Stomach (tissue), 19 donors: ENCODE measurements at places on chromosomes 12 and 14.

- no peaks in the 10 kb centered on the region for H3K36me3 ChIP-seq
- peaks cover 2% of the 10 kb centered on the region for H3K4me1 ChIP-seq
- peak; percentile 47 for DNase-seq
- no peaks in the 10 kb centered on the region for H3K27me3 ChIP-seq
Measured at GRCh38 chr14:77186911-77187648, 5.5 kb downstream of the TMEM63C start.

DNA sequence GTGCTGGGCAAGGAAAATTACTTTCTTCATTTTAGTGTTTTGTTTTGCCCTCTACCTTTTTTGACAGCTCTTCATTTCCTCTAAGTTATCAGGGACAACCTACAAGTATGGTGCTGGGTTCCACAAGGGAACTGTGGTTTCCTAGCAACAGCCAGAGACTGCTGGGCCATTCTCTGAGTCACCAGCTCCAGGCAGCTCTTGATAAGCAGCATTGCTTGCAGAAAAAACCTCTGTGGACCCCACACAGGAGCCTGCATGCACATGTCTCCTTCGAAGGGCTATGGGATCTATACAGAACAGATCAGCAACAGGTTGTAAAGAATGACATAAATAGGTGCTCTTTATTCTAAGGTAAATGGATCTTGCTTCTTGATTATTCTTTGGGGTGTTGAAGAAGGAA lies 81.0 kb upstream of the CCDC196 start:
- DNase-seq = no peak
- H3K27me3 ChIP-seq = no peaks in the 10 kb centered on the region
- H3K27ac ChIP-seq = no peak overlapping the region
- no peaks in the 10 kb centered on the region for H3K4me1 ChIP-seq
- H3K4me3 ChIP-seq = no peak overlapping the region

DNA sequence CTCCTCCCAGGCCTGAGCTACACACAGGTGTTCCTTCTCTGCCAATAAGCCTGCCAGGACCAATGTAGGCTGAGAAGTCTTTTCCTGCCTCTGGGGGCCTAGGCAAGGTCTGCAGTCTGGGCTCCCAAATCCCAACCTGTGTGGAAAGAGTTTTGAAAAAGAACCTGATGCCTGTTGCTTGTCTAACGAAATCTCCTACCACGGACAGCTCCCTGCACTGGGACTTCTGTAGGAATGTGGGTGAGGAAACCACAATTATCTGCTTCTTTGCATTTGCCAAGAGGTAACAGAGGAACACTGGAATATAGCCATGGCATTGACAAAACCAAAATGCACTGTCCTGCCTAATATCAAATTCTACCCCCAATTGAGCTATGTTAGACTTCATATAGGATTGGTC lies 877.0 kb upstream of the TMEM132C start:
- no peak overlapping the region for H3K4me3 ChIP-seq
- no peak for DNase-seq
- no peaks in the 10 kb centered on the region for H3K36me3 ChIP-seq
- peaks cover 34% of the 10 kb centered on the region for H3K27me3 ChIP-seq
- no peaks in the 10 kb centered on the region for H3K4me1 ChIP-seq

- H3K4me3 ChIP-seq = no peak overlapping the region
- H3K27me3 ChIP-seq = no peaks in the 10 kb centered on the region
- no peak overlapping the region for H3K27ac ChIP-seq
- DNase-seq = peak; percentile 28
Measured at GRCh38 chr14:50233166-50233950, 2.0 kb upstream of the SOS2 start.

DNA sequence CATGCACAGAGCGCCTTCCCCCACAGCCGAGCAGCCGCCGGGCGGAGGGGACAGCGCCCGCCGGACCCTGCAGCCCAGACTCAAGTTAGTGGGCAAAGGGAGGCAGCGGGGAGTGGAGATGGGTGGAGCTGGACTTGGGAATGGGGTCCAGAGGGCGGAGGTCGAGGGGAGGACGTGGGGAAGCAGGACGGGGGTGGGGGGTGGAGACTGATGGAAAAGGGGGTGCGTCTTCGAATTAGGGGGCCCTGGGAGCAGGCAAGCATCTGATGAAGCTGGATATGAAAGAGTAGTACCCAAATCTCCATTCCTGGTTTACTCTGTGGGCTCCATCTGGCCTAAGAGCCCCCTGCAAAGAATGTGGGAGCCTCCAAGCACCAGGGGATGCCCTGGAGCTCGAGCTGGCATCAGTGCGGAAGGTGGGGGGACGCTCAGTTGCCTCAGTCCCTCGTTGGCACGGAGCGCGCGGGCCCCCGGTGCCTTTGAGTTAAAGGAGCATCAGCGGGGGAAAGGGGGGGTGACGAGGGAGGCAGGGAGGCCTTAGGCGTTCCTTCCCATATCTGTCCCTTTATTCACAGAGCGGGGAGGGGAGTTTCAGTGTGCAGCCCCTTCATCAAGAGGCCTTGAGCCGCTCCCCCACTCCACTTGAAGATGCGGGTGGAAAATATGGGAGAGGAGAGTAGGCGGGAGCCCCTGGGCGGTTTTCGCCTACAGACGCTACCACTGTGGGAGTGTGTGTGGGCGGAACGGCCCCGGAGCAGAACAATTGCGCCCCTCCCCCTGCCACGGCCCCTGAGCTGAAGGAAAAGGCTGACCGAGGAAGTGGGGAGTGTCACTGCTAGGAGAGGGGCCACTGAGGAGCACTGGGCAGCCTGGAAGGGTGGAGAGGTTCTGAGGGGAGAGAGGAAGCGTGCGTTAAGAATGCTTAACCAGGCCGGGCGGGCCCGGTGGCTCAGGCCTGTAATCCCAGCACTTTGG lies 644 bp downstream of the NAB2 start:
- peak; percentile 58 for DNase-seq
- H3K4me1 ChIP-seq = peaks cover 74% of the 10 kb centered on the region
- H3K27me3 ChIP-seq = no peaks in the 10 kb centered on the region
- peak overlapping the region; percentile 88 for H3K4me3 ChIP-seq
- peak overlapping the region; percentile 96 for H3K27ac ChIP-seq

- no peak overlapping the region for H3K27ac ChIP-seq
- peaks cover 82% of the 10 kb centered on the region for H3K36me3 ChIP-seq
- H3K4me3 ChIP-seq = no peak overlapping the region
- H3K27me3 ChIP-seq = no peaks in the 10 kb centered on the region
- DNase-seq = no peak
Measured at GRCh38 chr14:103006106-103006505, 51.2 kb downstream of the CDC42BPB start.

DNA sequence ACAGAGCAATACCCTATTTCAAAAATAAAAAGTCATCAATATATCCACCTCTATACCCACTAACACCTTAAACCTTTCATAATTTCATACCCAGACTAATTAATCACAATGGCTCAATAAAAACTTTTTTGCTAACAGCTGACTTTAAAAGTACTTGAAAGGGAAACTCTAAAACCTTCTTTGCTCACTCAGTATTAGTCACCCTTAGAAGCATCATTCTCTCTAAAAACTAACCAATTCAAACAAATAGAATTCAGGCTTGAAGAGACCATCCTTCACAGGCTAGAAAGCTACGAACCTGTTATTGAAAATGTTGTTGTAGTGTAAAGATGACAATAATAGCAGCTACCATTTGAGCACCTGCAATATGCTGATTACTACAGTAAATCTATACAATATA lies 37.2 kb downstream of the HECTD1 start:
- H3K4me1 ChIP-seq = no peaks in the 10 kb centered on the region
- DNase-seq = no peak
- H3K4me3 ChIP-seq = no peak overlapping the region
- H3K27me3 ChIP-seq = no peaks in the 10 kb centered on the region
- H3K27ac ChIP-seq = no peak overlapping the region

GRCh38 chr14:23936084-23936829 lies 17.3 kb upstream of the DHRS4 start:
- H3K27ac ChIP-seq = no peak overlapping the region
- peaks cover 24% of the 10 kb centered on the region for H3K36me3 ChIP-seq
- peaks cover 17% of the 10 kb centered on the region for H3K4me1 ChIP-seq
- peaks cover 6% of the 10 kb centered on the region for H3K27me3 ChIP-seq
- peak; percentile 25 for DNase-seq

DNA sequence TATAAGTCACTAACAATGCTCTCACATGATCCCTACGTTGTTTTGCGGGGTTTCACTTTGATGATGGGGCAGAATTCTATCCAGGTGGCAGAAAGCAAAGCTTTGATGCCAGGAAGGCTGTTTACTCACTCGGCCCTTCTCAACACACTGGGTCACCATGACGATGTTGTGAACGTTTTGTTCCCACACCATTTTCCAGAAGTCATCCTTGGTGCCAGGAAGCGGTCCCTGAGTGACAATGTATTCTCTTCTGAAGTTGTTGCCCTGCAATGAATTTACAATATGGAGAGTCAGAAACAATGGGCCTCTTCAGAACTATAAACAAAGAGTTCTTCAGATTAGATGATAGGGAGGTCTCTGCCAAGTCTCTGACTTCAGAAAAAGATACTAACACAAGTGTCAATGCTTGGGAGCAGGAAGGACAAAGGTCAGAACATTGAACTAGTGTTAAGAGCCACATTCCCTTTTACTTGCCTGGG lies 101.3 kb downstream of the PTPRB start:
- H3K4me3 ChIP-seq = no peak overlapping the region
- H3K27ac ChIP-seq = no peak overlapping the region
- no peaks in the 10 kb centered on the region for H3K27me3 ChIP-seq
- no peaks in the 10 kb centered on the region for H3K4me1 ChIP-seq

- H3K4me3 ChIP-seq = no peak overlapping the region
- H3K36me3 ChIP-seq = no peaks in the 10 kb centered on the region
- DNase-seq = peak; percentile 87
- no peaks in the 10 kb centered on the region for H3K27me3 ChIP-seq
Measured at GRCh38 chr14:68589447-68590200, 203.2 kb downstream of the ZFP36L1 start.

- no peaks in the 10 kb centered on the region for H3K27me3 ChIP-seq
- H3K4me1 ChIP-seq = peaks cover 48% of the 10 kb centered on the region
- H3K4me3 ChIP-seq = no peak overlapping the region
- H3K27ac ChIP-seq = no peak overlapping the region
- no peak for DNase-seq
Measured at GRCh38 chr14:30995689-30996088, 29.8 kb upstream of the AP4S1 start.

GRCh38 chr12:124568431-124569374 lies 1.3 kb upstream of the NCOR2 start:
- DNase-seq = peak; percentile 44
- H3K27ac ChIP-seq = peak overlapping the region; percentile 81
- no peaks in the 10 kb centered on the region for H3K27me3 ChIP-seq
- H3K4me3 ChIP-seq = peak overlapping the region; percentile 36
- no peaks in the 10 kb centered on the region for H3K36me3 ChIP-seq

DNA sequence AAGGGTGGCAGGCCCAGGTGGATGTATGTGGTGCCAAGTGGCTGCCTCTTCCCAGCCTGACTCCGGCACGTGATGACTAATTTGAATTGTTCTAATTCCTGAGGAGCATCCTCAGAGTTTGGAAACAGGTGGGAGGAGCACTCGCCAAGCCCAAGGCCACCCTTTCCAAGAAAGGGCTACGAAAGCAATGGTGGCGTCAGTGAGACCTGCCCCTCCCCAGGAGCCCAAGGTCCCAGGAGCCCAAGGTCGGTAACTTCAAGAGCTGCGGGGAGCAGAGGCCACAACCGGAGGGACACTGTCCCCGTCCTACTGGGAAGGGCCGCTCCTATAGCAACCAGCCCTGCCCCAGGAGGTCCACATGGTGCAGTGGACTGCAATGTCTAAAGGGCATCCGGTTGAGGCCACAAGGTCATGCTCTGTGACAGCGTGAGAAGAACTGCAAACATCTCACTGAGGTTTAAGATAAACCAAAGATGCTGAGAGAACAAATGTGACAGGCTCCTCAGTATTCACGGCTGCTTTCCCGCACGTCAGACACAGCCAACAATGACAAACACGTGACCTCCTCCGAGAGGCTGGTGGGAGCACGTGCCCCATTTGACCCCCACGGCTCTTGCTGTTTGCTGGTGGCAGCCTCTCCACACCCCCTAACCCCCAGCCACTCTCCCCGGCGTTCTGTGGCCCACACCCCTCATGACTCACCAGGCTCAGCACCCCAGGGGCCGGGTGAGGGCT lies 79.6 kb downstream of the ITPK1 start:
- H3K36me3 ChIP-seq = no peaks in the 10 kb centered on the region
- no peak overlapping the region for H3K4me3 ChIP-seq
- H3K27me3 ChIP-seq = no peaks in the 10 kb centered on the region
- peaks cover 72% of the 10 kb centered on the region for H3K4me1 ChIP-seq
- peak; percentile 79 for DNase-seq

- no peaks in the 10 kb centered on the region for H3K4me1 ChIP-seq
- H3K36me3 ChIP-seq = no peaks in the 10 kb centered on the region
- H3K4me3 ChIP-seq = no peak overlapping the region
- H3K27me3 ChIP-seq = no peaks in the 10 kb centered on the region
- H3K27ac ChIP-seq = no peak overlapping the region
- no peak for DNase-seq
Measured at GRCh38 chr12:10113920-10114319, 15.1 kb upstream of the CLEC1A start.

DNA sequence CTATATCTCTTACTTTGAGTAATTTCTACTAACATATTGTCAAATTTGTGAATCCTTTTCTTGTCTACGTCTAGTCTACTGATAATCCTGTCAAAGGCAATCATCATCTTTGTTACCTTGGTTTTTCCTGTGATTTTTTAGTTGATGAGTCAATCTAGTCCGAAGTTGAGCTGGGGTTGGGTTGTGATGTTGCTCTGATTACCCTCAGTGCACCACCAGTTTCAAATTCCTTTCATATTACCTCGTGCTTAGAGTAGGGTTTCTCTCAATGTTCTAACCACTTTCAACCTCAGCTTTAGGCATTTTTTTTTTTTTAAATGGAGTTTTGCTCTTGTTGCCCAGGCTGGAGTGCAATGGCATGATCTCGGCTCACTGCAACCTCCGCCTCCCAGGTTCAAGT lies 186.8 kb downstream of the BTG1 start:
- H3K27me3 ChIP-seq = no peaks in the 10 kb centered on the region
- no peaks in the 10 kb centered on the region for H3K36me3 ChIP-seq
- no peak overlapping the region for H3K4me3 ChIP-seq
- no peak overlapping the region for H3K27ac ChIP-seq
- peaks cover 7% of the 10 kb centered on the region for H3K4me1 ChIP-seq

GRCh38 chr12:69688021-69688420 lies 11.1 kb downstream of the BEST3 start:
- H3K4me3 ChIP-seq = no peak overlapping the region
- no peaks in the 10 kb centered on the region for H3K36me3 ChIP-seq
- no peak for DNase-seq
- no peaks in the 10 kb centered on the region for H3K27me3 ChIP-seq

DNA sequence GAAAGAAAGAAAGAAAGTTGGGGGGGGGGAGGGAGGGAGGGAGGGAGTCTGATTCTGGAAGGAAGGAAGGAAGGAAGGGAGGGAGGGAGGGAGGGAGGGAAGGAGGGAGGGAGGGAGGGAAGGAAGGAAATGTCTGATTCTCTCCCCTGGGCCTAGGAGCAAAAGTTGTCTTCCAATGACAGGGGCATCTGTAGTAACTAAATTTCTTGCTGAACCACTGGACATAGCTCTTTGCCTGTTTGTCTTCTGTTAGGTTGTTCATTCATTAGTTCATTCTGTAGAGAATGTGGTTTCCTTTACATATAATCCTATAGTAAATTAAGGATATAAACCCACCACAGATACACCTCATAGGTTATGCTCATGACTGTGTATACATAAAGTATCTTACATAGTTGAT lies 59.9 kb downstream of the GPR68 start:
- no peaks in the 10 kb centered on the region for H3K4me1 ChIP-seq
- H3K27me3 ChIP-seq = no peaks in the 10 kb centered on the region
- DNase-seq = no peak
- no peak overlapping the region for H3K27ac ChIP-seq
- H3K4me3 ChIP-seq = no peak overlapping the region

- DNase-seq = no peak
- no peak overlapping the region for H3K27ac ChIP-seq
- H3K36me3 ChIP-seq = no peaks in the 10 kb centered on the region
Measured at GRCh38 chr14:34075042-34075744, 124.3 kb upstream of the EGLN3 start.
